ENCODE measurements at places on chromosomes 2 and 18.

GRCh38 chr2:173090276-173090877, 14.7 kb downstream of the MAP3K20 start:
- no peak for DNase-seq

GRCh38 chr18:58438161-58438957, 190.5 kb downstream of the ALPK2 start:
- no peak for DNase-seq

GRCh38 chr2:73925033-73925704, 1.5 kb upstream of the DGUOK start:
- DNase-seq = no peak

DNA sequence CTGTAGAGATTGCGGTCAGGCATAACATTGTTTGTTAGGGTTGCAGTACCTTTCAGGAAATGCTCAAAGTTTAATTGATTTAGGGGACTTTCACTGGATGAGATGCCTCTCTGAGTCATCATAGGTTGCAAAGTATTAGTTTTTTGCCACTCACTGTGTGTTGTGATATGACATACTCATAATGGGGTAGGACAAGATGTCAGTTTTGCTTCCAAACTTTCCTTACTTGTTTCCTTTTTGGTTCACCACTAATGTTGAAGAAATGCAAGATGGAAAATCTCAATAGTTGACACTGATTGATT, 35.0 kb upstream of the PTH2R start:
- DNase-seq = no peak

DNA sequence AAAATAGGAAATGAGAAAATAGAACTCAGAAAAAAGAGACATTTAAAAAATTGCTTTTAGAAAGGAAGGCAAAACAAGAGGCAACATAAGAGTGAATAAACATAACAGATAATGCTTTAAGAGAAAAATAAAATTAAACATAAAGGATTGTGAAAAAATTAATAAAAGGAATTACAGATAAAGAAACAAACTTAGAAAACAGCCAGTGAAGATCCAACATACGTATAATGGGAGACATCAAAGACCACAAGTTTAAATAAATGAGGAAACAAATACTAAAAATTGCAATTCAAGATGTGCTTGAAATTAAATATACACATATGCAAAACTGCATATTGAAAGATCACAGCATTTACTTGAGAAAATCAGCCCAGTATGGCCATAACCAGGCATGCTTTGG, 448.9 kb downstream of the NBAS start:
- no peak for DNase-seq

DNA sequence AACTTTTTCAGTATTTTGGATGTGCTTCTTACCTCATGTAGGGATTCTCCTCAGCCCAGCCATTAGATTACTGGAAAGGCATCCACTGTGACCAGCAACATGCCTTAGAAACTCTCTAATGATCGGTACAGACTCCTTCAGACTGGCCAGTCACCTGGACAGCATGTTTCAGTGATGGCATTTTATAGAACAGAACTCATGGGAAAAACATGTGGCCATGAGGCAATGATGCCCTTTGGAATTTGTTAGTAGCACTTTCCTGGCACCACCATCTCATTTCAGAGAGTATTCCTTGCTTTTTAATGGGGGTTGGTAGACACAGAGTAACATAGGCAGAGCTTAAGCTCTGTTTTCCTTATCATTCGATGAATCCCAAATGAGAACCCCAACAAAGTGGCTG, 72.1 kb upstream of the FAM98A start:
- DNase-seq = no peak

GRCh38 chr2:63719052-63719451, 122.6 kb upstream of the UGP2 start:
- DNase-seq = no peak

GRCh38 chr18:28831476-28831875, 654.5 kb upstream of the CDH2 start:
- no peak for DNase-seq

GRCh38 chr2:172082944-172083627, 2.2 kb upstream of the DLX1 start:
- no peak for DNase-seq

GRCh38 chr2:189613077-189613636, 32.6 kb upstream of the SLC40A1 start:
- DNase-seq = no peak

GRCh38 chr2:5766056-5766455, 73.9 kb downstream of the SOX11 start:
- no peak for DNase-seq

- no peak for DNase-seq
These were observed 972 bp upstream of the MPP4 start for GRCh38 chr2:201699416-201699815.

GRCh38 chr18:5893956-5894610, 1.2 kb downstream of the TMEM200C start:
- DNase-seq = no peak

- DNase-seq = no peak
These were observed 34.4 kb downstream of the ACAA2 start for GRCh38 chr18:49778826-49779465.

- no peak for DNase-seq
These were observed 208.1 kb downstream of the NCKAP5 start for GRCh38 chr2:133360190-133360589.

GRCh38 chr2:60849187-60849586, 32.2 kb upstream of the REL start:
- no peak for DNase-seq
